ENCODE measurements at places on chromosomes 6 and 20. TPM values are rescaled to one million over a fixed set of nuclear protein-coding genes. Genes with fewer than 3 reads are reported as not detected.

DNA sequence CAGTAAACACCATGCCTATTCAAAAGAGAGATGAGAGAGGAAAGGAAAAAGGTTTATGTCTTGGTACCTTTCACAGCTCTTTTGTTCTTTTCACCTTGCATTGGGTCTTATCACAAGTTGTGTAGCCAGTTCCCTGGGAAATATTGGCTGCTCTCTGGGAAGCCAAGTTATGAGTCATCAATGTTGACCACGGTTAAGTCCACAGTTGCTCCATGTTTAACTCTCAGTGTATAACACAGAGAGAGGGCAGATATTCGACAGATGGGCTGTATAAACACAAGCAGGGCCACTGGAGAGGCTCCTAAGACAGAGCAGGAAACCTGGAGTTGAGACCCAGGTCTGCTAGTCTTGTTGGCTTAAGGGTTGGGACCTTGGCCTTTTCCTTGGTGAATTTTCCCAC is 718.6 kb downstream of the QKI start:
- no peaks in the 10 kb centered on the region for H3K36me3 ChIP-seq
- H3K4me3 ChIP-seq, result no peak overlapping the region
- H3K4me1 ChIP-seq, result no peaks in the 10 kb centered on the region
- DNase-seq, result no peak

GRCh38 chr6:158836625-158837311 is 17.6 kb upstream of the EZR start:
- H3K4me1 ChIP-seq, result no peaks in the 10 kb centered on the region
- no peak for DNase-seq
- H3K4me3 ChIP-seq, result no peak overlapping the region
- H3K36me3 ChIP-seq, result no peaks in the 10 kb centered on the region
- H3K27me3 ChIP-seq, result no peaks in the 10 kb centered on the region

CST3 gene
- total RNA-seq, result 8.1 TPM

IRAK1BP1 gene
- total RNA-seq, result 3.1 TPM

GRCh38 chr6:105800871-105801270 is 285.3 kb upstream of the PRDM1 start:
- H3K4me3 ChIP-seq, result no peak overlapping the region
- DNase-seq, result no peak
- no peaks in the 10 kb centered on the region for H3K4me1 ChIP-seq
- H3K27me3 ChIP-seq, result no peaks in the 10 kb centered on the region
- H3K27ac ChIP-seq, result no peak overlapping the region
- H3K36me3 ChIP-seq, result no peaks in the 10 kb centered on the region

HUS1B gene
- 2.6 TPM for total RNA-seq

- no peaks in the 10 kb centered on the region for H3K4me1 ChIP-seq
- no peaks in the 10 kb centered on the region for H3K27me3 ChIP-seq
- no peak overlapping the region for H3K27ac ChIP-seq
- DNase-seq, result no peak
- no peaks in the 10 kb centered on the region for H3K36me3 ChIP-seq
- H3K4me3 ChIP-seq, result no peak overlapping the region
Measured at GRCh38 chr6:126094411-126094810, 108.1 kb downstream of the TRMT11 start.

DNA sequence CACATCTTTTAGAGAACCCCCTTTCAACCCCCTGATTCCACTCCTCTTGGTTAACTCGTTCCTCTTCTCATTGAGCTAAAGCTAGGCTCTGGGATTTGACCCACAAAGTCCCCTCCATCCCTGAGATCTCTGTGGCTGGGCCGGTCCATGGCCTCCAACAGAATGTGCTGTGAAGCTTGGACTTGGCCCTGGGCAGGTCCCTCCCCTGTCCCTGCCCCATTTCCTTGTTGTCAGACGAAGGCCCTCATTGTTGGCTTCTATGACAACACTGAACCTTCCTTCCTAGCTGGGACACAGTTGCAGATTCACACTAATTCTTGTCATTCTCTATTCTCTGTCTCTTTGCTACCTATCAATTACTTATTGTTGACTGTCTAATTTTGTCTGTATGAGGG is 156.1 kb downstream of the SYCP2 start:
- H3K4me1 ChIP-seq, result no peaks in the 10 kb centered on the region
- no peaks in the 10 kb centered on the region for H3K27me3 ChIP-seq
- H3K36me3 ChIP-seq, result no peaks in the 10 kb centered on the region
- H3K27ac ChIP-seq, result no peak overlapping the region

- no peak overlapping the region for H3K4me3 ChIP-seq
- H3K4me1 ChIP-seq, result peaks cover 17% of the 10 kb centered on the region
- H3K36me3 ChIP-seq, result no peaks in the 10 kb centered on the region
- no peak for DNase-seq
- no peaks in the 10 kb centered on the region for H3K27me3 ChIP-seq
Measured at GRCh38 chr6:14750059-14750661, 495.7 kb upstream of the JARID2 start.

CYP24A1 gene
- 3.0 TPM for total RNA-seq

WFDC5 gene
- not detected for total RNA-seq

KATNA1 gene
- total RNA-seq, result 18.2 TPM

DNA sequence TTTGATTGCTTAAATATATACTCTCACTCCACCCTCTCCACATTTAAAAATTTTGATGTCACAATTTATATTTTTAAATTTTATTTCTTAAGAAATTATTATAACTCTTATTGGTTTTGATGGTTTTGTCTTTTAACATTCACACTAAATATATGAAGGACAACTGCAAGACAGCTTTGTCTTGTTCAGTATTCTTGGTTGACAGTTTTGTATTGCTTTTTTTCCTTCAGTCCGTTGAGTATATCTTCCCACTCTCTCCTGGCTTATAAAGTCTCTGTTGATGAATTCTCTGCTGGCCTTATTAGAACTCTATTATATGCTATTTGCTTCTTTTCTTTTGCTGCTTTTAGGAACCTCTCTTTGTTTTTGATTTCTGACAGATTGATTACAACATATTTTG is 392.2 kb downstream of the C6orf118 start:
- H3K27ac ChIP-seq, result no peak overlapping the region
- no peaks in the 10 kb centered on the region for H3K4me1 ChIP-seq
- H3K4me3 ChIP-seq, result no peak overlapping the region
- no peak for DNase-seq
- H3K27me3 ChIP-seq, result no peaks in the 10 kb centered on the region
- no peaks in the 10 kb centered on the region for H3K36me3 ChIP-seq

DNA sequence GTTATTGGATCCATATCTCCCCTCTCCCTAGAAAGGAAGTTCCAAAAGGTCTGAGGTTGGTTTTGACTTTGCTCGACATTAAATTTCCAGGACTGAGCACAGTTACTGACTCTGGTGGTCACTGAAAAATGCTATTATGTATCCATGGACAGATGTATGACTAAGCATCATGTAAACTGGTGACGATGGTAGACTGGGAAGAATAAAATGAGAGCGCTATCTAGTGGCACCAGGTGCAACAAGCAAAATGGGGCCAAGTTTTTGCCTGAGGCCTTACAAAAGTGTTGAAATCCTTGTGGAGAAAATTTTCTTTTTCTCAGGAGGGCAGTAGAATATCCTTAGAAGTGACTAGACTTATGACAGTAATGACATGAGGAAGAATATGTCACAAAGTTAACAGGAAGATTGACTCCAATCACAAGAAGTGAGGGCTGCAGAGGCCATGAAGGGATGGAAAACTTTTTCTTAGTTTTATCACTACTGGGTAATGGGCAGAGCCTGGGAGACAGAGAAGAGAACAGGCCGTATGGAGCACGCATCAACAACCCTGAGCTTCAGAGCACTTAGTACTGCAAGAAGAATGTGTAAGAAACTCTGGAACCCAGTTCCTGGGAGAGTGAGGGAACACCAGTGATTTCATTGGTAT is 88.9 kb upstream of the ELOVL5 start:
- H3K27me3 ChIP-seq, result no peaks in the 10 kb centered on the region
- H3K36me3 ChIP-seq, result no peaks in the 10 kb centered on the region
- no peak overlapping the region for H3K4me3 ChIP-seq
- no peaks in the 10 kb centered on the region for H3K4me1 ChIP-seq
- DNase-seq, result peak; percentile 21
- no peak overlapping the region for H3K27ac ChIP-seq

ZFP64 gene
- 12.8 TPM for total RNA-seq

GRCh38 chr6:113860181-113860955 is 3.2 kb downstream of the MARCKS start:
- DNase-seq, result no peak
- H3K4me3 ChIP-seq, result no peak overlapping the region
- H3K27me3 ChIP-seq, result peaks cover 37% of the 10 kb centered on the region
- H3K4me1 ChIP-seq, result peaks cover 38% of the 10 kb centered on the region
- no peaks in the 10 kb centered on the region for H3K36me3 ChIP-seq

DNA sequence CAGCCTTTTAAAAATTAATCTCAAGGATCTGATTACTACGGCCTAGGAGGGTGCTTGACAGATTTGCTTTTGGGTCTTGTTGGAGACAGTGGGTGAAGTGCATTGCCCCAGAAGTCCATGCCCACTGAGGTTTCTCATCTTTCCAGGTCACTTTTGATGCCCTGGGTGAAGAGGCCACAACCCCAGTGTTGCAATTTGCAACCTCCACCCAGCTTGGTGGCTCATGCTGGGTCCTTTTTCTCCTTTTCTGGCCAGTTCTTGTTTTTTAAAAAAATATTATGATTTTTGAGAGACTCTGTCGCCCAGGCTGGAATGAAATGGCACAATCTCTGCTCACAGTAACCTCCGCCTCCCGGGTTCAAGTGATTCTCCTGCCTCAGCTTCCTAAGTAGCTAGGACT is 9.4 kb downstream of the STX11 start:
- H3K27me3 ChIP-seq, result no peaks in the 10 kb centered on the region
- no peak overlapping the region for H3K27ac ChIP-seq
- H3K36me3 ChIP-seq, result no peaks in the 10 kb centered on the region

GRCh38 chr6:110934381-110934898 is 24.1 kb upstream of the GTF3C6 start:
- no peak overlapping the region for H3K27ac ChIP-seq
- DNase-seq, result no peak
- H3K4me1 ChIP-seq, result no peaks in the 10 kb centered on the region
- no peaks in the 10 kb centered on the region for H3K36me3 ChIP-seq
- H3K4me3 ChIP-seq, result no peak overlapping the region
- no peaks in the 10 kb centered on the region for H3K27me3 ChIP-seq

ELOVL5 gene
- 111 TPM for total RNA-seq

- H3K4me1 ChIP-seq, result no peaks in the 10 kb centered on the region
- no peak overlapping the region for H3K4me3 ChIP-seq
- H3K36me3 ChIP-seq, result no peaks in the 10 kb centered on the region
- H3K27me3 ChIP-seq, result peaks cover 3% of the 10 kb centered on the region
- DNase-seq, result no peak
Measured at GRCh38 chr6:133567636-133568035, 321.3 kb upstream of the TCF21 start.

- H3K4me1 ChIP-seq, result no peaks in the 10 kb centered on the region
- DNase-seq, result no peak
- no peak overlapping the region for H3K4me3 ChIP-seq
- no peaks in the 10 kb centered on the region for H3K27me3 ChIP-seq
- H3K27ac ChIP-seq, result no peak overlapping the region
Measured at GRCh38 chr6:23111984-23112383, 542.6 kb downstream of the HDGFL1 start.

KCNK16 gene
- not detected for total RNA-seq

All from CD4-positive, alpha-beta memory T cell (primary cell).